ENCODE measurements at places on chromosomes 6 and 20.
A peak's percentile ranks its signal among the peaks of the same experiment; 100 is the strongest.

DNA sequence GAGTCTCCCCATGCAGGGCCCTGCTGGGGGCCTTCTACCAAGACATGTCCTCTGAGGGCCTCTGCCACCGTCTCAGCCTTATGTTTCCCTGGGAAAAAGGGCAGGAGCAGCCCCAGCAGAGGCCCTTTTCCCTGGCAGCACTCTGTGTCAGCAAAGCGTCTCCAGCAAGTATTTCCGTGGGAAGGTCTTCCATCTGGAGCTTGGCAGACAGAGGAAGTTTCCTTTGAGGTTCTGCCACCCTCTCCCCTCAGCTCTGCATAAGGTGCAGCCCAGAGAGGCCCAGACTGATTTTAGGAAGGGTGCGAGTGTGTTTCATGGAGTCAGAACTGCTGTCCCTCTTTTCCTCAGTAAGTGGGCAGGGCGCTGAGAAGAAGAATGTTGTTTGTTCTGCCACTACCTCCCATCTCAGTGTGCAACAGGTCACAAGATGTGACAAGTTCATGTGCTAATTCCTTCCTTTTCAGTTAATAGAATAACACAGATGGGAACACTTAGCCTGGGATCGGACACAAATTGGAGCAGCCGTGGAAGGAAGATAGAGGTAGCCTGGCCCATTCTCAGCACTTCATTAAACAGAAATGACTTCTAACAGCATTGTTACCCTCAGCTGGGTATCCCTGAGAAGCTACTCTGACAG lies 784.4 kb downstream of the MAFB start:
- DNase-seq: no peak

- peak; percentile 84 for DNase-seq
Observed at GRCh38 chr20:44651684-44652423, at the start of gene ADA. Gene ADA (minus strand): TSS chr20:44651699. CDS start chr20:44651607, 92 bp downstream.

DNA sequence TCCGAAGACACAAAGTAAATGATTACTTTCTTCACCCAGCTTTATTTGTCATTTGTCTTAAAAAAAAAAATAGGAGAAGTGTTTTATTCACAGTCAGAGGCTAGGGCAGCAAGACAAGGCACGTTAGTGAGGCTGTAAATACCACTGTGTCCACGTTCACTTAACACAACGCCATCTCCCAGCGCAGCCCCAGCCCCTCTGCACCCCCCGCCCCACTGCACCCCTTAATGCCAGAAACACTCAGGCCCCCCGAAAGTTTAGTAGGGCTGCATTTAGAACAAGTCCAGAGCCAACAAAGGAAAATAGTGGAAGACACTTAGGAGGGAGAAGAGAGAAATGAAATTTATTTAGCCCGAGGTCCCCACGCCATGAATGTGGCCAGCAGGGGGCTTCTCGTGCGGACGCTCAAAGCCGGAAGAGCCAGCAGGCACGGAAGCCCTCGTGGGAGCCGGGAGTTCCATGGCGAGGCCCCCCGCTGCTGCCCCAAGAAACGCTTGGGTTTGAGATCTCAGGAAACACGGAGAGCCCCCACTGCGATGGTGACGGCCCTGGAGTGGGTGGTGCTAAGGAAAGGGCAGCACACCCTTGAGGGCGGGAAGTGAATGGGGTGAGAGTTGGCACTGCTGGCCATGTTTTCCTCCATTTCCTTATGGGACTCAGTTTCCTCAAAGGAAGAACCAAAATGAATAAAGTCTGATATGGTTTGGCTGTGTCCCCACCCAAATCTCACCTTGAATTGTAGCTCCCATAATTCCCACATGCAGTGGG lies 50.2 kb downstream of the IYD start:
- peak; percentile 89 for DNase-seq

DNA sequence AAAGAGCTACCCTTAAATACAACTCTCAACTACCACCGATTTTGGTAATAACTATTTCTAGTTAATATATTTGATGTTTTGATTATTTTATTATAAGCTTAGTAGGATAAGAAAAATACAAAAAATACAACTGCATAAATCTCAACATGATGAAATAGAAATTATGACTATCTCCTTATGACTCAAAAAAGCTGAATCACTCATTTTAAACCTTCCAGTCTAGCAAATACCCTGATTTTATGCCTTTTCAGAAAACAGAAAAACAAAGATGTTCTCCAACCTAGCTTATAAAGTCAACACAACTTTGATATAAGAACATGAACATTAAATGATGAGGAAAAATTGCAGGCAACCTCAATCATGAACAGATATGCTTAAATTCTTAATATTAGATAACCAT lies 40.2 kb upstream of the DSE start:
- DNase-seq: peak; percentile 55

- DNase-seq: no peak
Observed at GRCh38 chr6:154356690-154357089, at the start of gene IPCEF1. Gene IPCEF1 (minus strand): TSS chr6:154356803. CDS start chr6:154265947, 90,856 bp downstream.

DNA sequence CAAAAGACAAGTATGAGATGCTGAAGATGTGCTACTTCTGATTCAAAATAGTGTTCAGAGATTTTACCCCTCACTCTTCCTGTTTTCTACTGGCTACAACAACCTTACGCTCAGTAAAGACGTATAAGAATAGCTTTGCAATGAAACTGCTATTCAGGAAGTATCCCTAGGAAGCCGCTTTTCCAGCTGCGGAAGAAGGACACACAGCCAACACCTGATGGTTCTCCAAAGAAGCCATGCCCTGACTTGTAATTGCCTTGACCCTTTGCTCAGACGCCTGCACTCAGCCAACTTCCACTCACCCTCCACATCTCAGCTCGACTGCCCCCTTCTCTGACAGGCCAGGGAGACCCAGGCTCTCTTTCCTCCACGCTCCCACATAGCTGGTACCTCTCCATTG lies 111.6 kb downstream of the DTNBP1 start:
- no peak for DNase-seq

GRCh38 chr6:112795316-112795715 lies 448.2 kb downstream of the RFPL4B start:
- DNase-seq: no peak

- peak; percentile 20 for DNase-seq
Observed at GRCh38 chr20:3068986-3069900, 2.2 kb upstream of the OXT start.

Measured in adipocyte (in vitro differentiated cells).